ENCODE measurements at places on chromosomes 1 and 21.

DNA sequence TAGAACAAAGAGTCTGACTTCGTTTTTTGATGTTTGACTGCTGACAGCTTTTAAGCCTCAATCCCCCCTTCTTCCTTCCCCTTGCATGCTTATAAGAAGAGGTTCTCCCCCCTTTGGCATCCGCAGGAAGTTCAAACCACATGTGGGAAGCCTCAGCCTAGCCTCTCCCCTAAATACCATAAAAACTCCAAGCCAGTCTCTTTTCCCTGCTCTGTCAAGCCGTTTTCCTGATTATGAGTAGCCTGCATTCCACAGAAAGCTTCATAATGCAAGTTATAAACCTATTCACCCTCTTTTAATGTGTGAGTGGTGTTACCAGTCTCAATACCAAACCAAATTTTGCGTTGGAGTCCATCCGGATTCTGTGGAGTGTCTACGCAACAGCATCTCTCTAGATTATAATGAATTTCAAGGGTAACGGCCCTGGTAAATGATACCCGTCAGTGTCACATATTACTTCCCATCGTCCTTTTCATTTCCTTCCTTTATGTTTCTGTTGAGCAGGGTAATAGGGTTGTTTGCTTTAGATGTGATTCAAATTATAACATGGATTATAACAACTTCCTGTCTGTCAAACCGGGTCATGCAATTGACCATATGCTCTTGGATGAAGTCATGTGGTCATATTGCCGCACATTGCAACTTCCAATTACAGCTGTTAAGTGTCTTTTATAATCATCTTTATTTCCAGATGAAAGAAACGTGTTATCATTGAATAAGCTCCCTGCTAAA is 717.5 kb downstream of the RWDD3 start:
- DNase-seq, result no peak

- DNase-seq, result no peak
Measured at GRCh38 chr1:209802780-209803152, 3.2 kb downstream of the IRF6 start.

DNA sequence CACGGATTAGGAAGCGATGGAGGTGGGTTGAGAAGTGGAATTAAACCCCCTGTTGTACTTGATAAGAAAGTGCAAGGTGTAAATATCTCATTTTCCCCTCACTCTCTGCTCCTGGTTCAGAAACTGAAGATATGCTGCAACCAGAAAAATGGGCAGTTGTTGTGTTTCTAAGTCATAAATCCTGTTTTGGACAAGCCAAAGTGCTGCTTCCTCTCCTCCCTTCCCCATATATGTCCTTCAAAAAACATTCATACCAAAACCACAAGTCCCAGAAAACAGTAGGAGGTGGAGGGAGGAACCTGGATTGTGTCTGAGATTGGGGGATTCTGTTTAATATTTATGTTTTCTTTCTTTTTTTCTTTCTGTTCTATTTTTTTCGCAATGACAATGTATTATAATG is 13.6 kb upstream of the ZNF362 start:
- no peak for DNase-seq

GRCh38 chr1:91674107-91674506 is 173.5 kb downstream of the CDC7 start:
- DNase-seq, result no peak

- no peak for DNase-seq
Measured at GRCh38 chr1:61079296-61079897, 3.0 kb upstream of the NFIA start.

DNA sequence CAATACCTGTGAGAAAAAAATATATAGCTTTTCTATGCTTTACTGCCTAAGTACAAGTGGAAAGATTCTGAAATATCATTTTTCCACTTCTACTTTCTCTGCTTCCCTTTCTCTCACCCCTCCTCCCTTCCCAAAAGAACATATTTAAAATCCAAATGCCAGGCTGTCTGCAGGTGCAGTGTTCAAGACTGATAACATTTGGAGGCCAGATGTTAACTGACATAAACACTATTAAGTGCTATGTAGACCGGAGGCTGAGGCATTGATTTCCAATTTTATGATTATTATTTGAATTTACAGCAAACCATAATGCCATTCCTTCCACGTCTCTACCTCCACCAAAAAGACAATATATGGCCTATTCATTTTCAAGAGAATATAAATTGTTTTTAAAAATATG is 296.9 kb upstream of the SGIP1 start:
- DNase-seq, result no peak

DNA sequence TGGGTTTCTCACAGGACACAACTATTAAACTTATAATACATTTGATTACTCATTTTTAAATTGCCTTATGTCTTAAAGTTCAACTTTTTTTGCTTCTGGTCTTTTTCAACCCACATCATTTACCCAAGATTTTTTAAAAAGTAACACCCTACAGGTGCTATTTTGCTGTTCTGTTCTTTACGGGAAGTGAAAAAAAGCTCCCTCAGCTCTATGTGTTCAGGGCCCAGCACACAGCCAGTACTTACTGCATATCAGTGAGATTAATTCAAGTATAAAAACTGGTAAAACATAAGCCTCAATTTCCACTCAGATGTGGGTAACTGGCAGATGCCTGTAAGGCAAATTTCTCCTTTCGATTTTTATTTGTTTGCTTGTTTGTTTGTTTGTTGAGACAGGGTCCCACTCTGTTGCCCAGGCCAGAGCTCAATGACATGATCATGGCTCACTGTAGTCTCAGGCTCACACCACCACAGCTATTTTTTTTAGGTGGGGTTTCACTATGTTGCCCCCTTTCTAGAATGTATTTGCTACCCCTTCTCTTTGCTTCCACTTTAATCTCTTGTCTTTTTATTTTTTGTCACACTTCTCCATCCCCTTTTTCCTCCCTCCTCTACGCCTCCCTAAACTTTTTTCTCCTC is 20.3 kb downstream of the RNASEL start:
- no peak for DNase-seq

- no peak for DNase-seq
Measured at GRCh38 chr1:227299241-227299627, 19.1 kb downstream of the CDC42BPA start.

GRCh38 chr1:219398815-219399396 is 214.0 kb downstream of the ZC3H11B start:
- DNase-seq, result no peak

DNA sequence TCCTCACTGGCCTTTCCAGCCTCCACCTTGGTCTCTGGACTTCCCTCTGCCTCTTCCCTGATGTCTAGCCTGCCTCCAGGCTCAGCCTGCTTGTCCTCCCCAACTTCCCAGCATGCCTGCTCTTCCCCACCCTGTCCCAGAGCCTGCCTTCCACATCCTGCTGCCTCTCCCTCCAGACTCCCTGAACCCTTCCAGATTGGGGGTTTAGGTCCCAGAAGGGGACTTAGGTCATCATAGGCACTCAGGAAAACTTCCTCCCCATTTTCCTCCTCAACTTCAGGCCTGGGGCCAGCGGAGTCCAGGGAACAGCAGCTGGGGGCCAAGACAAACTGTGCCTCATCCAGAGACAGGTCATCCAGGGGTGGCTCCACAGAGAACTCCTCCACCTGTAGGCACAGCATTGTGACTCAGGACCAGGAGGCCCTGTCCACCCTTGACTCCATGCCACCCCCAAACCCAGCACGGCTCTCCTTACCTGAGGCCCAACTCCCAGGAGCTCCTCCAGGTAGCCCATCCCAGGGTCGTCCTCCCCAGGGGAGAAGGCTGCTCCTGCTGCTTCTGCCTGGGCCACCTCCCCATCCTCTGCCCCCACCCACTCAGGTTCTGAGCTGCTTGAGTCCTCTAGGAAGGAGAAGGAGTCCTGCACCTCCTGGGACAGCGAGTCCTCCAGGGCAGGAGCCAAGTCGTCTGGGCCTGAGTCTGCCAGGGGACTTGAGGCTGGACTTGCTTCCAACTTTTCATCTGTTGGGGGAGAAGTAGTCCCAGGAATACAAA is 3.4 kb upstream of the USF1 start:
- DNase-seq, result no peak

- no peak for DNase-seq
Measured at GRCh38 chr1:22291057-22291456, 148.2 kb upstream of the WNT4 start.

- no peak for DNase-seq
Measured at GRCh38 chr1:203175237-203175826, at the start of gene MYBPH. Gene MYBPH (minus strand): TSS chr1:203175826. CDS start chr1:203175755, 71 bp downstream.

DNA sequence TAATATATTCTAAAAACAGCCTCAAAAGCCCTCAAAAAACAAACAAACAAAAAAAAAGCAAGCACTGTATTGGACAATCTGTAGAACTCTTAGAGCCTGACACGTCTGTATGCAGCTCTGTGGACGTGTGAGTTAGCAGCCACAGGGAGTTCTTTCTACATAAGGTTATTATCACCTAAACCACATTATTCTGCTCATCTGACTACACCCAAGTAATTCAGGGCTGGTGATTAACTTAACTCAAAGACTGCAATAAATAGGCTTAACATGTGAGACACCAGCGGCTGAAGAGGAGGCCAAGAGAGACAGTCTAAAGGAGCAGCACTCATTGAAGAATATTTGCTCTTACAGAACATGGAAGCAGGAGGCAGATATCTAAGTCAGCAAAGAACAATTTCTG is 316.0 kb downstream of the VAV3 start:
- DNase-seq, result no peak

DNA sequence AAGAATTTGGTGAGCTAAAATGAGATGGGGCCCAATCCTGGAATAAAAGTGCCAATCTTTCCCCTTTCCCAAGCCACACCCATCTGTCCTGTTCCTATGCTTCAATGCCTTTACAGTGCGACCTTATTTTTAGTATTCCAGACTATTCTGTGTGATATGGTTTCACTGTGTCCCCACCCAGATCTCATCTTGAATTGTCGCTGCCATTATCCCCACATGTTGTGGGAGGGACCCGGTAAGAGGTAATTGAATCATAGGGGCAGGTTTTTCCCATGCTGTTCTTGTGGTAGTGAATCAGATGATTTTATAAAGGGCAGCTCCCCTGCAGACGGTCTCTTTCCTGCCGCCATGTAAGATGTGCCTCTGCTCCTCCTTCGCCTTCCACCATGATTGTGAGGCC is 129.3 kb upstream of the KIF26B start:
- DNase-seq, result no peak

GRCh38 chr1:206975306-206975705 is 5.0 kb upstream of the FCAMR start:
- DNase-seq, result no peak

GRCh38 chr1:43797891-43798290 is 90.6 kb downstream of the ST3GAL3 start:
- no peak for DNase-seq

- no peak for DNase-seq
Measured at GRCh38 chr1:3244927-3245315, 175.9 kb downstream of the PRDM16 start.

- peak; percentile 33 for DNase-seq
Measured at GRCh38 chr1:207698822-207699483, 52.9 kb upstream of the CD46 start.

- DNase-seq, result no peak
Measured at GRCh38 chr21:32955311-32956060, 70.2 kb upstream of the OLIG2 start.

DNA sequence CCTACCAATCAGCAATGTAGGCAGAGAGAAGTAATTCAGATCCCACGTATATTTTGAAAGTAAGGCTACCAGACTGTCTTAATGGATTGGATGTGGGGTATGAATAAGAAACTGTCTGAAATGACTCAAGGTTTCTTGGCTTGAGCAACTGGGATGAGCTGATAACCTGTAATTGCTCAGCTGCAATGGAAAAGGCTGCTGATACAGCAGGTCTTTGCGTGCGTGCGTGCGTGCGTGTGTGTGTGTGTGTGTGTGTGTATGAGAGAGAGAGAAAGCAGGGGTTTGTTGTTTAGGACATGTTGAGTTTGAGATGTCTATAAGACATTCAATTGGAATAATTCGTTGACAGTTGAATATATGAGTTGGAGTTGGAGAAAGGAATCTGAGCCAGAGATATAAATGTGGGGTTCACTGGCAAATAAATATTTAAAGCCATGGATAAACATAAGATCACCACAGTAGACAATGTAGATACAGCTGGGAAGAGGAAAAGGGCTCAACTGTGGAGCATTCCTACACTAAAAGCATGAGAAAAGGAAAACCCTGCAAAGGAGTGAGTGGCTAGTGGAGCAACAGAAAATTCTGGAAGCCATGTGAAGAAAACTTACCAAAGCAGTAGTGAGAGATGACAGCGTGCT is 72.9 kb downstream of the UCHL5 start:
- no peak for DNase-seq

DNA sequence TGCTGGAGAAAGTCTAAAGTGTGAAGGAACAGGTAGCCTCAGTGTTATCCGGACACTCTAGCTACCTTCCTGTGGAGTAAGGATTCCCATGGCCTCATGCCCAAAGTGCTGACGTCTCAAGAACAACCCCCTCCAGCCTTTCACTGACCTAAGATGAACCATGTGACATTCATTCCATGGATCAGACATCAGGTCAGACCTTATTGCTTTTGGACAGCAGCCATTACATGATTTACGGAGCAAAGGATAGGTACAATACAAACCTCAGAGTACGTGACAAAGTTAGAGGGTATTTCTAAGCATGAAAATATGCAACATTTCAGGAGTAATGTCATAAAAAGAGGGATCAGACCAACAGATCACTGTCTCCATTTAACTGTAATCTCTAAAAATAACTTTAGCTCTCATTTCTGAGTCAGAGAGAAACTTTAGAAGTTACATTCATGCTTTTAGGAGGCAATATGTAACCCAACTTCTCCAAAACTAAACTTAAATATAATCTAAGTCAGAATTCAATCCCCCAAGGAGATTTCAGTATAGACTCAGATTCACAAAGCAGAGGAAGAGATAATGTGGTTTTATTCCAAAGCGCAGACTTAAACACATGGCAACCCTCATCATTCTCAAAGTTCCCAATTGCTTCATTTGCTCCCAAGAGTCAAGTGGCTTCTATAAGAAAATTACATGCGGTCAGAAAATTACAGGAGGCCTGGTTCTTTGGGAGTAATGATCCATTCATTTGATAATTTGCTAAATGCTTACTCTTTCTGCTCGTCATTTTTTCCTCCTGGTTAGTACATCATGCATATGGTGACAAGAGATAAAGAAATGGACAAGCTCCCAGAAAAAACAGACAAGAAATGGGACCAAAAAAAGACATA is 280.4 kb downstream of the SETD4 start:
- DNase-seq, result no peak

GRCh38 chr1:229208481-229208880 is 62.4 kb upstream of the RAB4A start:
- no peak for DNase-seq

DNA sequence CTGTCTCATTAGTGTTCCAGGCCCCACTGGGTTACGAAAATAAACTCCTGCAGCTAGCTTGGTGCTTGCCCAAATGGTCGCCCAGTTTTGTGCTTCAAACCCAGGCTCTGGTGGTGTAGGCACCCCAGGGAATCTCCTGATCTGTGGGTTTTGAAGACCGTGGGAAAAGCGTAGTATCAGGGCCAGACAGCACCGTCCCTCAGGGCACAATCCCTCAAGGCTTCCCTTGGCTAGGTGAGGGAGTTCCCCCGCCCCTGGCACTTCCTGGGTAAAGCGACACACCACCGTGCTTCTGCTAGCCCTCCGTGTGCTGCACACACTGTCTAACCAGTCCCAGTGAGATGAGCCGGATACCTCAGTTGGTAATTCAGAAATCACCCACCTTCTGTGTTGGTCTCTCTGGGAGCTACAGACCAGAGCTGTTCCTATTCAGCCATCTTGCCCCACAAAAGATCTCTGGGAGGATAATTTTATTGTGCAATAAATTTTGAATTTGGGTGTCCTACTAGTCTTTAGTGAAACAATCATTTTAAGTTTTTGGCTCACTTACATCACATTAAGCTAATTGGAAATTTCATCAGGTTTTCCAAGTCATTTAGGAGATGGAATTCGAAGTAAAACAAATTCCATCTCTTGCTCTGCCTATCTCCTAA is 9.4 kb upstream of the SLC25A24 start:
- no peak for DNase-seq

Data from activated CD4-positive, alpha-beta T cell treated with anti-CD3 and anti-CD28 coated beads for 24 hours (primary cell).